ENCODE measurements at places on chromosomes 2 and 18.

GRCh38 chr18:80251700-80252099 lies 4.4 kb upstream of the PARD6G start:
- no peak for DNase-seq

DNA sequence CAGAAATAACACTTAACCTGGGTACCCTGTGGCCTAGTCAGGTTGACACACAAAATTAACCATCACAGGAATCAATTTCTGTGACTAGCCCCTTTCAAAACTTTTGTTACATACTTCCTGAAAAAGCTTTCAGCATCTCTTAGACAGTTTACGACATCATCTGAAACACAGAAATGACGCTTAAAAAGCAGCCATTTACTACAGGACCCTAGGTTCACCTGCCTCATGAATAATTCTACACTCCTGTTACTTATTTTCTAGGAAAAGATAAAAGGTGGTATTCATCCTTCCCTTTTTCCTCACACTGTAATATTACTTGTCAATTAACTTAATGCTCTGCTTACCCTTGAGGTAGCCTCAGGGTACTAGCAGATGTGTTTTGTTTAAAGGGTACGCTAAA lies 388.4 kb downstream of the IRS1 start:
- DNase-seq = no peak

DNA sequence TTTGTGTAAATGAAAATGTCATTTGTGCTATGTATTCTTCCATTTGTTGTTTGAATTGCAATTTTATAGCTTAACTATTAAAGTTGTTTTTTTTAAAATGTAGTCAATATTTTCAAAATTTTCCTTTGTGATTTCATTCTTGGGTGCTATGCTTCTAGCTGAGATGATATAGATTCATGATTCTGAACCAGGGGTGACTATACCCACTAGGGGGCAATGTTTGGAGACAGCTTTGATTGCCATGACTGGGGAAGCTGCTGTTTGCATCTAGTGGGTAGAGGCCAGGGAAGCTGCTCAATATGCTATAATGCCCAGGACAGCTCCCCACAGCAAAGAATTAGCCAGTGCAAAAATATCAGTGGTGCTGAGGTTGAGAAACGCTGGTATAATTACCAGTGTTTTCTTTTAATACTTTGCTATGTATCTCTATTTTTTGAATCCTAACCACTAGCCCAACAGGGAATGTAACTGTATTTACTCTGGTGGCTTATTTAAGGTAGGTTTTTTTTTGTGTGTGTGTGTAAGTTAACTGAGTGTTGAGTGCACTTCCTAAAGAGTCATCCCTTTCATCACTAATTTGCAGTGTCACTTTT lies 99.7 kb downstream of the MEP1B start:
- DNase-seq = no peak

DNA sequence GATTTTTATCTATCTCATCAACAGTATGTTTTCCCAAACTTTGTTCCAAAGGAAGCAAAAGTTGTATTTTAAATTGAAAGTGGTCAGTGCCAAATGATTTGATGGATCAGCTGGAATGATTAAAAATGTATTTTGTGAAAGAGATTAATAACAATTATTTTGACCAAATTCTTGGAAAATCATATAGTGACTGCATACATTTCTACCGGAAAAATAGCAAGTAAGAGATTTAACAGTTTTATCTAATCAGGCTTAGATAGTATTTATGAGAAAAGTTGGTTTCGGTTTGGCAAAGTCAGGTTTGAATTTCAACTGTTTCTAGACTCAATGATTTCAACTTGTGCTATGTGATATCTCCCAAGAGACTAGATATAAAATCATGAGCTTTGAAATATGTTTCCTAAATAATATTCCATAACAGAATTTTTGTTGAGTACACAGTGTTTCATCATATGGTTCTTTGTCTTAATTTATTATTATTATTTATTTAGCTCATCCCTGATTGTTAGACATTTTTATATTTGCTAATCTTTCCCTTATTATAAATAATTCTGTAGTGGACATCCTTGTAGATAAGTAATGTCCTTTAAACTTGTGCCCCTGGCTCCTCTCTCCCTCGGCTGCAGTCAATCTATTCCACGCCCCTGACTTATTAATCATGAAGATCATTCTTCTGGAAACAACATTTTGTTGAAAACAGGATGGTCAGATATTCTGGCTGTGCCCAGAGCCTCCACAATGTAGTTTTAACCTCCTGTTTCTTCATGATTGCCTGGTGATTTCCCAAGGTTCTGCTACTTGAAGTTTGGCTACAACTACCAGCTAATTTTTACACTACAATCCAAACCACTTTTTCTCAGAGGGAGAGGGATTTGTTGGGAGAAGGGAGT lies 520.7 kb upstream of the TCF4 start:
- no peak for DNase-seq

DNA sequence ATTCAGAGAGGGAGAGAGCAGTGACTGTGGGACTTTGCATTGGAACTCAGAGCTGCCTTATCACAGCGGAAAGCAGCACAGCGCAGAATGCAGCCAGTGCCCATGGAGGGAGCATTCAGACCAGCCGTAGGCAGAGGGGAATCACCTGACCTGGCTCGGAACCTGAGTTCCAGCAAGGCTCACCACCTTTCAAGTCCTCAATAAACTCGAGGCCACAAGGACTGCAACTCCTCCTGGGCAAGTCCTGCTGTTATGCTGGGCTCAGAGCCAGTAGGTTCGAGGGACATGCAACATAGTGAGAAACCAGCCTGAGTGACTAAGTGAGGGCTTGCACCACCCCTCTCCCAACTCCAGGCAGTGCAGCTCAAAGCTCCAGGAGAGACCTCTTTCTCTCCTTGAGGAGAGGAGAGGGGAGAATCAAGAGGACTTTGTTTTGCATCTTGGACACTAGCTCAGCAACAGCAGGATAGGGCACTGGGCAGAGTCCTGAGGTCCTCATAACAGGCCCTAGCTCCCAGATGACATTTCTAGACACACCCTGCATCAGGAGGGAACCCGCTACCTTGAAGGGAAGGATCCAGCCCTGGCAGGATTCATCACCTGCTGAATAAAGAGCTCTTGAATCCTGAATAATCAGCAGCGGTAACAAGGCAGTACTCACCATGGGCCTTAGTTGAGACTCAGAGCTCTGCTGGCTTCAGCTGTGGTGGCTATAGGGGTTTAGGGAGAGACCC lies 136.8 kb upstream of the OTOS start:
- no peak for DNase-seq

- no peak for DNase-seq
These were observed 147.8 kb upstream of the ZNF236 start for GRCh38 chr18:76674596-76674995.

DNA sequence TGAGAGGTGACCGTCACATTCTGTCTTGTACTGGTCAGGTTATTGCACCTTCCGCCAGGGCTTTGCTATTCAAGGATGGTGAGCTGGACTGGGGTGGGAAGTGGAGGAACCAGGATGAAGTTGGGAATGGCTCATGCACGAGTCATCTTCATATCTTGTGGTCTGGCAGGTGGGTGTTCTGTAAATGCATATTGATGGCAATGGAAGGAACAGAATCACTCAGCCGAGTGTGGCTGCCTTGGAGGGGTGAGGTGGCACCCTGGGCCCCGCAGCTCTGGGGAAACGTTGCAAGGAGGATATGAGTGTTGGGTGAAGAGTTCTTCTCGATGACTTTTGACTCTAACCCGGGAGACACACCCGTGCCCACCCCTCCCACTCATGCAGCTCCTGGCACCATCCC lies 1.2 kb downstream of the NEU2 start:
- no peak for DNase-seq
